ENCODE measurements at places on chromosomes 12 and 14.

DNA sequence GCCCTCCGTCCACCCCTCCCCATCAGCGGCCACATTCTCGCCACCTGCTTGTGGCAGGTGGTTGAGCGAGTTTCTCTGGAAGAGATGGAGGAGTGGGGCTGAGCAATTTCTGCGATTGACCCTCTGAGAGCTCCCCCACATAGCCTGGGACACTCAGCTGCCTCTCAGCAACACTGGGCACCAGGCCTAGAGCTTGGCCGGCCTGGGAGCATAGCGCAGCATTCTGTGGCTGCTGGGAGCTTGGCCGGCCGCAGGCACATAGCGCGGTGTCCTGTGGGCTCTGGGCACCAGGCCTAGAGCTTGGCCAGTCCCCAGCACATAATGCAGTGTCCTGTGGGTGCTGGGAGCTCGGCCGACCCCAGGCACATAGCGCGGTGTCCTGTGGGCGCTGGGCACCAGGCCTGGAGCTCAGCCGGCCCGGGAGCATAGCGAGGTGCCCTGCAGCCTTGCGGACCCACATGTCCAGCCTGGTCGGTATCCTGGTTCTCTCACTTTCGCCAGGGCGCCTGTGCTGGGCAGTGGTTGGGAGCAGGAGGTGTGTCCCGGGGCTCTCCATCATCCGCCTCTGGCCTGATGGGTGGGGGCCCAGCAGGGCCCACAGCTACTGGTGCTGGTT lies 43.8 kb downstream of the LRCOL1 start:
- no peak for DNase-seq

- DNase-seq = no peak
Measured at GRCh38 chr12:57221169-57221917, 4.7 kb downstream of the NXPH4 start.

DNA sequence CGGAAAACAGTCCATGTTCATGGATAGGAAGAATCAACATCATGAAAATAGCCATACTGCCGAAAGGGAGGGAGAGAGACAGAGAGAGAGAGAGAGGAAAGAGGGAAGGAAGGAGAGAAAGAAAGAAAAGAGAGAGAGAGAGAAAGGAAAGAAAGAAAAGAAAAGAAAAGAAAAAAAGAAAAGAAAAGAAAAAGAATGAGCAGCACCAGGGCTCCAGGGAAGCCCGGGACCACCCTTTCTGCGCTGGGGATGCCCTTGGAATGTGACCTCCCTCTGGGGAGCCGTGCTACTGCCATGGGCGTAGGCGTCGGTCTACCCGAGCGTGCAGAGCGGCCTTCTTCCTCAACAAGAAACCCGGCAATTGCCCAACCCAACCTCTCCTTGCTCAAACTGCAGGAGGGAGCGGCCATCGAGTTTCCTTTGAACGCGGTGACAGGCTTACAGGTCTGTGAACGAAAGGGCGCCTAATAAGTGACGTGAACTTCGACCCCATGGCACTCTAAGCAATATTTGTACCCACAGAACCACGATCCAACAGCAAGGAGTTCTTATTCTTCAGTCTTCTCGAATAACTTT lies 16.9 kb downstream of the OR6S1 start:
- no peak for DNase-seq

DNA sequence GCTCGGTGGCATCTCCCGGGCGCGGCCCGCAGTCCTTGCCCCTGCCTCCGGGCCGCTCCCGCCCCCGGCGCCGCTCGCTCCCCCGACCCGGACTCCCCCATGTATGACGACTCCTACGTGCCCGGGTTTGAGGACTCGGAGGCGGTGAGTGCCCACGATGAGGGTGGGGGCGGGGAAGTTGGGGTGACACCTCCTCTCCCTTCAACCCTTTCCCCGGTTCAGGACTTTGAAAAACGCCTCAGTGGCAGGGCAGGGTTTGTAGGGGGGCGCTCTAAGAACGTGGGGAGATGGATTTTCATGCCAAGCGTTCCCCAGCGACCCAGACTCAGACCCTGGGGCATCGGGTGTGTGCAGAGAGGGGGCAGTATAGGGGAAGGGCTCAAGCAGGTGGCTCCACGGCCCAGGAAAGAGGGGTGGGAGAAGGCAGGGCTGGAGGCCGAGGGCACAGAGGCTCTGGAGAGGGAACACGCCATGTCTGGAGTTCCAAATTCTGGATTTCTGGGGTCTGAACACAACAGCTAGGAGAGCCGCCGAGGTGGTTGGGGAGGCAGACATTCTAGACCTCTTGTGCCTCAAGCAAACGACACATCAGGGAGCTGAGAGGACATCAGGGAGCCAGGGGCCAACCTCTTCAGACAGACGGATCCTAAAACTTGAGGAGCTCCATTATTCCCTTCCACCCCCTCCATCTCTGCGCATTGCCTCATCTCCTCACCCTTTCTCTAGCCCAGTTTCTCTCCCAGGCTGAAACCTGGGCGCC lies 715 bp downstream of the CACNB3 start:
- DNase-seq = no peak

- no peak for DNase-seq
Measured at GRCh38 chr14:86430853-86431252, 900.9 kb downstream of the FLRT2 start.

DNA sequence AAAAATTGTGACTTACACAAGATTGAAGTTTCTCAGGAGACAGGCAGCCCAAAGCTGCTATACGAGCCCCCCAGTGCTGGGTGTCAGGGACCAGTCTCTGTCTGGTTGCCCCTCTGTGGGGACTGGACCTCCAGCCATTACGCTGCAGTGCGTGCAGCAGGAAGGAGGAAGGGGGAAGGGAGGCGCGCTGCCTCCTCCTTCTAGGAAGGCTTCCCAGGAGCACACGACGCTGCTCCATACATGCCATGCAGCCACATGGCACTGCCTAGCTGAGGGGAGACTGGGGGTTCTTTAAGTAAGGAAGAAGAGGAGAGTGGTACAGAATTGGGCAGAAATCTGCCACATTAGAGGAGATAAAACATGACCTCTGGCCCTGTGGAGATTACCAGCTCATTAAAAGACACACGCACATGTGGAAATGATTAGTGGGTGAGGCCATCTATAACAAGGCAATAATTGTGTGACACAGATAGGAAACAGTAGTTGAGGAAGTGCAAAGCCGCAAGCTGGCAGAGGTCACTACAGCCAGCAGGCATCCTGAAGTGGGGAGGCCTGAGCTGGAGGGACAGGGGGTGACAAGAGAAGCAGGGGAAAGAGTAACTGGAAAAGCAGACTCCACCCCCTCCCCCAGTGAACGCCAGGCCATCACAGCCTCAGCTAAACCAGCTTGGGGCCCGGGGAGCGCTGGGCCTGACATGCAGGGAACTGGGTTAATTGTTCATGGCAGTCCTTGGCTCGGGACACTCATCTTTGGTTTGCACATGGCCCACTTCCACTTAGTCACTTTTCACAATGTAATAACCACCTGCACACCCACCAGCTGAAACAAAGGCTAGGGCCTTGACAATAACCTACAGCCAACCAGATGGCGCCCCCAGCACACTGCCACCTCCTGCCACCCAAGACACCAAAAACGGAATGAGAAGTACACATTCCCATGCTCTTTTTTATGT lies 39.6 kb downstream of the CCDC88C start:
- no peak for DNase-seq

GRCh38 chr12:66548338-66549049 lies 130.4 kb downstream of the GRIP1 start:
- DNase-seq = no peak

DNA sequence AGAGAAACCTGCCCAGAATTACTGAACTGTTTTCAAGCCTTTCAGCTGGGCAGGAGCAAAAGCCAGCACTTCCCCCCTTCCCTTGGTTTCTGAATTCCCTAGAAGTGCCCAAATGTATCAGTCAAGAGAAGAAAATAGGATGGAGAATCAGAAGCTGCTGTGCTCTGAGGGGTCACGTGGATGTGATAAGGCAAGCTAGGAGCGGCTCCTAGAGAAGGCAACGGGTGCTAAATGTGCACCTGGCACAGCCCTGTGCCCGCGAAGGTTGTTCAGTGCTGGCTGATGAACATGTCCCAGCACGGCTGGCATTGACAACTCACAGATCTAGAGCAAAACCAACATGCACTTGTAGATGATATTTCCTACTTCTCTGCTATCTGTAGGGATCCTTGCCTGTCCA lies 8.3 kb downstream of the EMG1 start:
- DNase-seq = no peak

DNA sequence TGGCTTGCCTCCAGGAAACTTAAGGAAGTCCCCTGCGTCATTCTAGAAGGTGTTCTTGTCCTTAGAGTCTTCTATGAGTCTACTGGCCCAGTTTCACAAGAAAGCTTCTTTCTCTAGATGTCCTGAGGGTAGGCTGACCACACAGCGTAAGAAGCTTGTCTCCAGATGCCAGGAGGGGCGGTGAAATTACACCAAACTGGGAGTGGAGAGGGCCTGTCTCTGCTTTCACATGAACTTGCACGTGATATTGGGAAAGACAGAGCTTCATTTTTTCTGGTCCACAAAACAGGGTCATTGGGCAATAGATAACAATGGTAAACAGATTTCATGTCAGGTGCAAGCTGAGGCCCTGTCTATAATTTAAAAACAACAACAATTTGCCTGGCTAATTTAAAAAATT lies 85.7 kb upstream of the TBX3 start:
- DNase-seq = no peak

- DNase-seq = no peak
Measured at GRCh38 chr12:53236443-53237111, 4.6 kb upstream of the RARG start.

DNA sequence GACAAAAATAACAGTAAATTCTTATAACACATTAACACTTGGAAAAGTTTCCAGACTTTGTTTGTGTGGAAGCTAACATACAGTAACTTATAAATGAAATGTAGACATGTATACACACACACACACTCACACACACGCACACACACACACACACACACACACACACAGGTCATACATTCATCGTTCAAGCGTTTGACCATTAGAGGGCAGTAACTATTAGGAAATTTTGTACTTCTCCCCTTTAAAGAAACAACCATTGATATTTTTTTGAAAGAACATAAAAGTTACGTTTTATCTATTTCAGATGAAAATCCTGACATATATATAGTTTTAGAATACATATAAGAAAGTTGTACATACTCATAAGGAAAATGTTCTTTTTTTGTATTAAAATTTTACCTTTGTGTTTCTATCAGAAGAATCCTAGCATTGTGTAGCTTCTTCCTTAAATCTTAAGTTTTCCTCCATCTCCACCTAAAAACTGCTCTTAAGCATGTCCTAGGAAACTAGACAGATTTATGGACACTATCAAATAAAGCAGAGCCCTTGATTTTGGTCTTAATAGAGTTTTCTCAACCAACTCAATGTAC lies 29.0 kb downstream of the PTPRQ start:
- DNase-seq = peak; percentile 43

GRCh38 chr14:79274641-79275291 lies 936.5 kb downstream of the DIO2 start:
- no peak for DNase-seq

GRCh38 chr12:104281636-104282035 lies 21.9 kb upstream of the EID3 start:
- DNase-seq = no peak

DNA sequence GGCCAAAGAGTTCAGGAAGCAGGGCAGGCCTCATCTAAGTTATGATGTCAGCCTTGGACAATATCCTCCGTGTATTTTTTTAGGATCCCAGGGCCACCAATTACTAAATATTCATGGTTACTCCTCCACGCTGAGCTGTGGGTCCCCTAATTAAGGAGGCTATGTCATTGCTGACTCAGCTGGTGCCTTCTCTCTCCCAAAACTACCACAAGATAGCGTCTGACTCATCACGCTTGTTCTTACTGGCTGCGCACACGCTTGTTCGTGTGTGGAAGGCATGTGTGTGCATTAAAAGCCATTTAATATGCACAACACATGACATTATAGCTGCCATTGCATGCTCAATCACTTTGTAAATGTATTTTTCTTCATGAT lies 78.3 kb downstream of the GSC start:
- no peak for DNase-seq

DNA sequence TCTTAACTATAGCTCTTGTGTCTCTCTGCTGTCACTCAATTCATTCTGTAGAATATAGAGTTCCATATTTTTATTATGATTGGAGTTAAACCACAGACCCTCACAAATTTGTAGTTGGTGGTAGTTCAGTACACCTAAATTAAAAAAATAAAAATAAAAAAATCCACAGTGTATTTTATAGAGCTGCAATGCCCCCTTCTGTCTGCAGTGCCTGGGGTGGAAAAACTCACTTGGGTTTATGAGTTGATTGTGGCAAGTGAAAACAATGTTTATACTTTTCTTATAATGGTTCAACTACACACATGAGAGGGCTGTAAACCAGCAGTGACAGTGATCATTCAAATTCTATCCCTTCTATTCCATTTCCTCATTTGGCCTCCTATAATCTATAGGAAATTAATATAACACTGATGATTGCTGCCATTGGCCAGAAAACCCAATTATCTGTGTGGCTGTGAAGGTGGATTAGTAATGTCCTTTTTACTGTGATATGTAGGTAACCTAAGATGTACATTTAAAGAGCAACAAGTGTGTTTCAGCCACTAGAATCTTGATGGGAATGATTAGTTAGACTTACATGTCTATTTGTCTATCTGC lies 166.9 kb upstream of the LRIG3 start:
- no peak for DNase-seq

DNA sequence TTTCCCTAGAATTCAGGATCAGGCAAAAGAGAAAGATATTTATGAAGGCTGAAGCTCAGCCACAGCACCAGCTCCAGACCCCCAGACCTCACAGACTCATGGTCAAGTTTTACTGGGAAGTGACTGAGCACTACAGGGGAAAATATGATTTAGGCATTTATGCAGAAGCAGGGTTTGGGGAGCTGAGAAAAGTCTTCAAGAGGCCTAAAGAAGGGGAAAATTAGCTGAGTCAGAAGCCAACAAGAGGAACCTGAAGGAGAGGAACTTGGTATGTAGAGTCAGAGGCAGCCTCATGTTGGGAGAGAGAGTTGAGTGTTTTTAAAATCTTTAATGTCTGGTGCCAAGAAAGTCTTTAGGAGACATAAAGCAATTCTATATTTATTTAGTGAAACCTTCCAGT lies 63.0 kb downstream of the FOS start:
- DNase-seq = no peak

- no peak for DNase-seq
Measured at GRCh38 chr12:43329375-43329774, 222.6 kb downstream of the ADAMTS20 start.

- peak; percentile 23 for DNase-seq
Measured at GRCh38 chr12:10214136-10214894, 1.6 kb downstream of the GABARAPL1 start.

DNA sequence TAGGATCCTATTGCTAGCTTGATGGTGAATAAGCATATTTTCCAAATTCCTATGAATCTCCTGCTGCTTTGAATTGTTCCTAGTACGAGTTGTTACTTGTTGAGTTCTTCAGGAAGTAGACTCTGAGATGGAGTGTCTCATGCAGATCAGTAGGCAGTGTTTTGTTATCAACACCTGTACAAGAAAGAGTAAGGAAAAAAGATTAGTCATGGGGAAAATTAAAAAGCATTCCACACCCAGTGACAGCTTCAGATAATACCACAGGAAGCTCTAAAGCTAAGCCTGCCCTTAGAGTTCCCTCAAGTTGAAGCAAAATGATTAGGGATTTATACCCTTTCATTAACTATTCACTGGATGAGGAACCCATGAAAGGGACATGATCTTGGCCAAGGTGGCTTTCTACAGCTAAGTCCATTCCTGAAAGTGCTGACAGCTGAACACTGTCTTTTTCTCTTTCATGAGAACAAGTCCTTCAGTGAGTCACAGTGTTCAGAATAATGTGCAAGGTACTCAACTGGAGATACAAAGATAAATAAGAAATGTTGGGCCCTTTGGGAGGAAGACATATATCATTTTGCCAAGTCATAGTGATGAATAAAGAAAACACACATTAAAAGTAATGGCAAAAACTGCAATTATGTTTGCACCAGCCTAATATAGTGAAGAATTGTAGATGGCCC lies 49.1 kb downstream of the CCER1 start:
- DNase-seq = no peak

GRCh38 chr14:99346470-99347080 lies 74.6 kb upstream of the BCL11B start:
- no peak for DNase-seq
